ENCODE measurements at places on chromosomes 4 and X.

DNA sequence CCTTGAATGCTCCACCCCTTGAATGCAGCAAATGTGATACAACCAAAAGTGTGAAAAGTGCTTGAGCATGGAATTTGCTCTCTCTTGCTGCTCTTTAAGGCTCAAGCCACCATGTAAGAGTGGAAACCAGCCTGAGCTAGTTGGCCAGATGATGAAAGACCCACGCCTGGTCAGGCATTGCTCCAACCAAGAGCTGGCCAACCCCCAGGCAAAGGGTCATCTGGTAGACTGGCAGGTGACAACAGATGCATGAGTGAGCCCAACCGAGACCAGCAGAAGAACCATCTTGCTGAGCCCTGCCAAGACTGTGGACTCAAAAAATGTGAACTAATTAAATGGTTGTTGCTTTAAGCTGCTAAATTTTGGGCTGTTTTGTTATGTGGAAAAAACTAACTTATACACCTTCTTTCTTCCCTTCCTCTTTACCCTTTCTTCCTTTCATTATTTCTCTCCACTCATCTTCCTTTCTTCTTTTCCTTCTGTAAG lies 32.7 kb downstream of the ADGRG2 start:
- DNase-seq, result no peak

DNA sequence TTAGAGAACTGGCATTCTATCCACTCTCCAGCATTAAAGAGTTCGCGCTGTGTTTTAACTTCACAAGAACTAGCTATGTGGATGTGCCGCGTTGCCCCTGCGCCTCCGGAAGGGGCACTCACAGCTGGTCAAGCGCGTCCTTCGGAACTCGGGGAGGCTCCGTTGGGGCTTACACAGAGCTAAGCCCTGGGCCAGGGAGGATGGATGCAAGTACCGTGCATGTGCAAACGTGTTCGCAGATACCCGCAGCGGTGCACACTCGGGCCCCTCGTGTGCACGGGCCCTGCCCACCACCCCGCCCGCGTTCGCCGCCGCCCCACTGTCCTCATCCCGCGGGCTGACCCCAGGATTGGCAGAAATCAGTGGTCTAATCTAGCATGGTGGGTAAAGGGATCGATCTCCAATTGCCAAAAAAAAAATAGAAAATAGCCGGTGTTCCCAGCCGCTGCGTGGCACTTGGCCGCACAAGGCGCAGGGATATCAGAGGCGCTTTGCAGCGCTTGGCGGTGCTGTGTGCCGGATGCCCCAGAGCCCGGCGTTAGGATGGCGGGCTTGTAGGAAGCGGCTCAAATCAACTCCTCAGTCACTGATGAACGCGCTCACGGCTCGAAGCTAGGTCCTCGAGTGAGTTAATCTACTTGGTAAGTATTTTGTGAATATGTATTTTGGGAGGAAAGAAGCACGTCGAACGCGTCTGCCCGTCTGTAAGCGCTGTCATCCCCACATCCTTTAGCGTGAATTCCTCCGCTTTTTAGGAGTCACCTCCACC lies 989 bp upstream of the PCDH10 start:
- no peak for DNase-seq

GRCh38 chr4:5391492-5391891 lies 316.9 kb downstream of the EVC2 start:
- DNase-seq, result no peak

DNA sequence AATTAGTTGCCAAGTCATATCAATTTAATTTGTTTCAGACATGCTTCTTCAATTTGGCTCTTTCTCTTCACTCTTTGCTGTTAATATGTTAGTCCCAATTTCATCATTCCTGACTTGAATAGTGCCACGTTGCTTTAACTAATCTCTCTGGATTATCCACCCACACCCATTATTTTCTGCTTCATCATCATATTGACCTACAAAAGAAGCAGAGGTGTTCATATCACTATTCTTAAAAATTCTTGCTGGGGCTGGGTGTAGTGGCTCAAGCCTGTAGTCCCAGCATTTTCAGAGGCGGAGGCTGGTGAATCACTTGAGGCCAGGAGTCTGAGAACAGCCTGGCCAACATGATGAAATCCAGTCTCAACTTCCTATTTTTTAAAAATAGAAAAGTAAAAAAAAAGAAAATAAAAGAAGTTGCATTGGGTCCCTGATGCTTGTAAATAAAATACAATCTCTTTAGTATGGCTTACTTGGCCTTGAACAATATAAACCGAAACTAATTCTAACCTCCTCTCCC lies 65.7 kb upstream of the KCNIP4 start:
- DNase-seq, result no peak

GRCh38 chr4:153252122-153252521 lies 47.9 kb downstream of the TRIM2 start:
- DNase-seq, result no peak

DNA sequence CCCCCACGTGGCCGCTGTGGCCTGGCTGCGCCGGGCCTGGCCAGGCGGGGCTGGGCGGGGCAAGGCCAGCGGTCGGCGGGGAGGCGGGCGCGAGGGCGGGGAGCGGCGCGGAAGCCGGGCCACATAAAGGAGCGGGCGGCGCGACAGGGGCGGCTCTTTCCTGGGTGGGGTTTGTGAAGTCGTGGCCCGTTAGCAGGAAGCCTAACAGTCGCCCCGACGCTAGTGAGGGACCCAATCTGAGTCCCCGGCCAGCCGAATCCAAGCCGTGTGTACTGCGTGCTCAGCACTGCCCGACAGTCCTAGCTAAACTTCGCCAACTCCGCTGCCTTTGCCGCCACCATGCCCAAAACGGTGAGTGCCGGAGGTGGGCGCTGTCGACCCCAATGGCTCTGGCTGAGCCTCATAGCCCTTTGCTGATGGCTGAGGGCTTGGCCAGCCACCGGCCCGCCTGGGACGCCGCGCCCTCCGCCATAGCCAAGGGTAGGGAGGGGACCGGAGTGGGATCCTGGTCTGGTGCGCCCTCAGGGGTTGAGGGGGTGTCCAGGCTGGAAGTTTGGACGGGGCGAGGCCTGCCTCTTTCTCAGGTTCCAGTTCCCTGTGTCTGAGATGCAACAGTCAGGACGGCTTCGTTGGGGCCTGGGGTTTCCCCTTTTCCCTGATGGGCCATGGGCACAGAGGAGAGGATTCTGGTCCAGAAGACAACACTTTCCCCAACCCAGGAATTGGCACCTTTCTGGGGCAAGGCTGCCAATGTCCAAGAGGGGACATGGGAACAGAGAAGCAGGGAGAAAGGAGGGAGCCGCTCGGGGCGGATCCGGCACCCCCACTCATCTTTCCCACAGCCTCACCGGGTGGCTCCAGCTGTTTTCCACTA lies at the start of gene MSN:
MSN (plus strand) TSS at position 152 of the 874 bp plus-strand sequence; CDS start at position 340, 188 bp downstream.
- DNase-seq, result peak; percentile 71

DNA sequence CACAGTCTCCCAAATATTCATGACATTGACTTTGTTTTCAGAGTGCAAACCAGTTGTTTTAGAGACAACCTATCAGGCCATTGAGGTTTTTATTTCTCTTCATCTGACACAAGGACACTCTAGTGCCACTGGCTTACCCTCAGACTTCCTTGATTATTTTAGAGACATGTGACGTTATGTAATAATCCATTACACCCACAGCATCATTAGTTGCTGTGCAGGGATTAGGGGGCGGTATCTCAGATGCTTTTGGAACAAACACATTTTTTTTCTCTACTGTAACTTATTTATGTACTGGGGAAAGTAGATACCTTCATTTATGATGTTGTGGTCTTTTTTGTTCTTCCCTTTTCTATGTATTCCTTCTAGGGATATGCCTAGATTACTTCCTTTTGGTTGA lies 2293.1 kb downstream of the PCDH7 start:
- DNase-seq, result no peak

DNA sequence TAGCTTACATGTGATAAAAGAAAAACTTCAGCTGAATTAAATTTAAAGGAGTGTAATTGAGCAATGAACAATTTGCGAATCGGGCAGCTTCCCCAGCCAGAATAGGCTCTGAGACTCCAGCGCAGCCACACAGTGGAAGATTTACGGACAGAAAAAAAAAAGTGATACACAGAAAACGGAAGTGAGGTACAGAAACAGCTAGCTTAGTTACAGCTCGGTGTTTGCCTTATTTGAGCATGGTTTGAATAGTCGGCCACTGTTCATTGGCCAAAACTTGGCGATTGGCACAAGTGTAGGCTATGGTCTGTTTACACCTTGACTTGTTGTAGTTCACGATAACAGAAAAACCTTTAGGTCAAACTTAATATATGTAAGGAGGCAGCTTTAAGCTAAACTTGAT lies 16.7 kb upstream of the SUPT20HL1 start:
- no peak for DNase-seq

GRCh38 chrX:101079736-101080270 lies 1.1 kb downstream of the TMEM35A start:
- no peak for DNase-seq

DNA sequence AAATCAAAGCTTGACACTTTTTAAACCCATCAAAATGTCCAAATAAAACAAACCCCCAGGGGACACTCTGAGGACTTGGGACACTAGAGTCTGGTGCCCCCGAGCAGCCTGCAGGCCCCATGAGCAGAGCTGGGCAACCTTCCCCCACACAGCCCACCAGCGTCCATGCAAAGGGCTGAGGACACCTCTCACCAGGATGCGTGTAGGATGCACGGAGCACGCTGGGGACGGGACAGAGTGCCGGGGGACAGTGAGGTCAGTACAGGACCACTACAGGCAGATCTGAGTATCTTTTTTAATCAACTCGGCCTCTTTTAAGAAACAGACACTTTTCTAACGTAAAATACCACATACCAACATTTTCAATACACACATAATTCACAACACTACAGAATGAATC lies 6.9 kb downstream of the GAK start:
- no peak for DNase-seq

- no peak for DNase-seq
Measured at GRCh38 chrX:101931136-101931487, 715 bp downstream of the ZMAT1 start.

DNA sequence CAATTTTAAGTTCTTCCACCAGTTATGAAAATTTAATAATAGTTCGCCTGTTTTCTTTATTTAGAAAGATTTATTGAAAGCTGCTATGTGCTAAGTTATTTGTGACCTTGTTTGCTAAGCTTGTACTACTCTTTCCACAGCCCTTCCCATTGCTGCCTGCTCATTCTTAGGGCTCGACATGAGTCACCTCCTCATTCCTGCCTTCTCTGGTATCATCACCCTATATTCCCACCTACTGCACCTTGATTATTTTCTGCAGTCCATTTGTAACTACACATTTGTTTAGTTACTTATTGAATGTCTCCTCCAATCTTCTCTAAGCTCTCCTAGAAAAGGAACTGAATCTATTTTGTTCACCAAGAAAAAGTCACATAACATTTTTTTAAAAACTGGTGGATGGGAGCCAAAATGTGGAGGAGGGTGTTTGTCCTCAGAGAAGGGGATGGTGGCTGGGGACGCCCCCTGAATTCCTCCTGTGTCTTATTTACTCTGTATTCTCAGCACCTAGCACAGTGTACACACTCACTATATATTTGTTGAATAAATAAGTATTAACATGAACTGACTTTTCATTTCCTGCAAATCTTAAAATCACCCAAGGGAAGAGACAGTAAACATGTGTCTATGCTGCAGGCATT lies 3.7 kb upstream of the RAB9A start:
- DNase-seq, result no peak

DNA sequence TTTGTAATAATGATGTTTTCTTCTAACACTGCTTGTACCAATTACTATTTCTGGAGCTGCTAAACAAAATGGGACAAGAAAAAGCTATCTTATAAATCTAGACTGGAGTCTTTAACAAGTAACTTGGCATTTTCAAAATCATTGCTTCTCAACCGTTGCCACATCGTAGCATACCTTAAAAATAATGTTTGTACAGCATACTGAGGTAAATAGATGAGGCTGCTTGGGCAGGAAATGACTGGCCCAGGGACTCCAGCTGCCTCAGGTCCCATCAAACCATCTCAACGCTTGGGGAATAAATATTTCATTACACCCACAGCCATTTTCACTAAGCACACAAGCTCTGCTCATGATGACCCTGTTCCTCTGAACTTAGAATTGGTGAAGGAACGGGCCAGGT lies 115.1 kb downstream of the SPANXA1 start:
- no peak for DNase-seq

DNA sequence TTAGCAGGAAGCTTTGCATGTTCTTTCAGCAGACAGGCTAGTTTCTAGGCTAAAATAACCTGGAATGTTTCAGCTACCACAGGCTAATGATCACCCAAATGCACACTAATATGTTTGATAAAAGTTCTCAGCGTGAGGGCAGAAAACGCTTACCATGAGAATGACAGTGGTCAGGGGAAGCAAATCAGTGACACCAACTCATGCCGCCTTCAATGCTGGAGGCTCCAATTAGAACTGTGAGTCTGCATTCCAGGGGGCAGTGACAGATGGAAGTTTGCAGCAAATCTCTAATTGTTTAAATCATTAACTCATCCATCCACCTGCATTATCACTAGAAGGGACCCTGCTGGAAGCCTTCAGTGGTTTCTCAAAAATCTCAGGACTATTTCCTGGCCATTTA lies 43.2 kb downstream of the ANOS1 start:
- DNase-seq, result no peak

DNA sequence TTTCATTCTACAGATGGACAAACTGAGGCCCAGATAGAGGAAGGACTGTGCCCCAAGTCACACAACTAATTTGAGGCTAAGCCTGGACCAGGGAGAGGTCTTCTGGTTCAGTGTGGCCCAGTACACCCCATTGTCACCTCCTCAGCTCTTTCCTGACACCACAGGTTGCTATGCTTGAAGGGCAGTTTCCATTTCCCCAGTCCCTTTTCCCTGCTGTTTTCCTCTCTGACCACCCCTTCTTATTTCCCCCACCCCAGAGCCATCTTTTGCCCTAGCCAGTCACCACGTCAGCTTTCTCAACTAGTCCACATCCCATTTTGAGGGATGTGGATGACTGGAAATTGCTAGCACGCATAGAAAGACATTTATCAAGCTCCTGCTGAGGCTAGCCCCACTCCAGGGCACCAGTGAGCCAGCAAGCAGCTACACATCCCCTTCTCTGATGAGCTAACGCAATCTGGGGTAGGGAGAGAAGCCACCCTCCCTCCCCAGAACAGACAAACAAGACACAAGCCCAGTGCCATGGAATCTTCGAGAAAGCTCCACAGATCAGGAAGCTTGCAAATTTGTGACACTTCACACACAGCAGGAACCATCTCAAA lies 1.3 kb downstream of the GABRE start:
- no peak for DNase-seq

- no peak for DNase-seq
Measured at GRCh38 chr4:88963817-88964216, 93.2 kb downstream of the FAM13A start.

DNA sequence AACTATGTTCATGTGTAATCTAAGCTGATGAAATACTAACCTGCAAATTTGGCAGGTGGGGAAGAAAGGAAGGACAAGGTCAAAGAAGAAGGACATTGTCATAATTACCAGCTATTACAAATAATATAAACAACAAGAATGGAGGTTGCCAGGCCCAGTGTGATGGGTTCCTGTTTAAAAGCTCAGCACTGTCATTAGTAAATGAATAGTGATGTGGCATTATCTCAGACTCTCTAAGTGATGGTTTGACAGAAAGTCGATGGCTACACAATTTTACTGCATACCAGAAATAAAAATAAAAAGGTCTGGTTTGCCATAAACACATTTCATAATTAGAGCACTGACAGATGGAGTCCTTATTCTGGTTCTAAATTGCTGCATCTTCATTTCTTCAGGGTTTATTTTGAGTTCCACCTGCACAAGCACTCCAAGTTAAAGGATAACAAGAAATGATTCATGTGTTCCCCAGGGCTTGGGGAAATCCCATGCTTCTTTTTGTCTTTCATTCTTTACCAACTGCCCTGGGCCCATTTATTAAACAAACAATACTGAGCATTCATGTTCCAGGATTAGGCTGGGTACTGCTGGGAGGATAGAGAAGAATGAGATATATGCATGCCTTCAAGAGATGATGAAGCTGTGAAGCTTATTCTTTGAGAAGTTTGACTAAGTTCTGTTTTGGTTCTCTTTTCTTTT lies 367.8 kb upstream of the RASGEF1B start:
- DNase-seq, result no peak

Measured in stimulated activated CD4-positive, alpha-beta T cell treated with anti-CD3 and anti-CD28 coated beads, Interleukin-2, amount 100 ng/mL, for 24 hours (primary cell).